ENCODE measurements at places on chromosomes 2 and 18. TPM values are rescaled to one million over a fixed set of nuclear protein-coding genes. Genes with fewer than 3 reads are reported as not detected.
A peak's percentile ranks its signal among the peaks of the same experiment; 100 is the strongest.

GRCh38 chr18:50697509-50697908 lies 122.3 kb downstream of the MRO start:
- no peak for DNase-seq

DNA sequence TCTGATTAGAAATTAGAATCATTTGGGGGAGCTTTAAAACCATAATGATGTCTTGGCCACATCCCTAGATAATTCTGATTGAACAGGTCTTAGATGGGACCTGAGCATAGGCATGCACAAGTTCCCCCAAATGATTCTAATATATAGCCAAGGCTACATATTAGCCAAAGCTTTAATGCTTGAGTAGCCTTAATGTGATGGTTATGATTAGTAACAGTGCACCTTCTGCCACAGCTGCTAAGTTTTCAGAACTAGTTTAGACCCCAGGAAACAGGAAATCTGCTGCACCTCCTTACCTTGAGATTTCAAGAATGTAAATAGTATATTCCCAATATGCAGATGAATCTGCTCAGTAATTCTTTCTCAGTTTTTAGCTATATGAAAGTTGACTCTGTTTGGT lies 119.8 kb downstream of the PTPN4 start:
- no peak for DNase-seq

DNA sequence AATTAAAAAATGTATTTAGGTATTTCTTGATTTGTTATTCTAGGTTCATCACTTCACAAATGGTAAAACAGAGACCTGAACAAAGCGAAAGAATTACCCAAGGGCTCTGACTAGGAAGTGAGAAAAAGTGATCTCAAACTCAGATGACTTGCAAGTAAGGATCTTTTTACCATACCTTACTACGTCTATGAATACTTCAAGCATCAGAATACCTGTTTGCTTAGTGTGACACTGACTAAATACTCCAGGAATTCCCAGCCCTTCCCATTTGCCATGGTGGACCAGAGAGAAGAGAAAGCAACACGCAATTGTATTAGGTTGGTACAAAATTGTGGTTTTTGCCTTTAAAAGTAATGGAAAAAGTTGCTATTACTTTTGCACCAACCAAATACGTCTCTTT lies 35.8 kb upstream of the FIGN start:
- peak; percentile 52 for DNase-seq

- DNase-seq: no peak
Observed at GRCh38 chr18:55224086-55224625, 264.9 kb upstream of the CCDC68 start.

- DNase-seq: no peak
Observed at GRCh38 chr2:240586919-240587800, 626 bp downstream of the CAPN10 start.

- no peak for DNase-seq
Observed at GRCh38 chr18:29892960-29893558, 1149.5 kb downstream of the DSC3 start.

DNA sequence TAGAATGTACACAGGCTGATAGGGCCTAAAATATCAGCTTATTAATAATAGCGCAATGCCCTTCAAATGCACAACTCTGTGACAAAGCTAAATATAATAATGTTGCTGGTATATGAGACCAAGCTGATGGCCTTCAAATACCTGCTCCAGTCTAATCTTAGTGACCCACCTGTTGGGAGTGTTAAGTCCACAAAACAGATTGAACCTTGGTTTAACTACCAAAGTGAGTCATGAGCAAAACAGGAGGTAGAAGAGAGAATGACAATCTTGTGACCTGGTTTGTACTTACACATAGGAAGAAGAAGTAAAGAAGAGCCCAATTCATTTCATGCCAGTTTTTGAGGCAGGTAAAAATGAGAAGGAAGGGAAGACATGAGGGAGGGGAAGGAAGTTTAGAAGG lies 295.0 kb downstream of the NR4A2 start:
- DNase-seq: no peak

- no peak for DNase-seq
Observed at GRCh38 chr2:9106338-9107167, 100.1 kb upstream of the ASAP2 start.

DNA sequence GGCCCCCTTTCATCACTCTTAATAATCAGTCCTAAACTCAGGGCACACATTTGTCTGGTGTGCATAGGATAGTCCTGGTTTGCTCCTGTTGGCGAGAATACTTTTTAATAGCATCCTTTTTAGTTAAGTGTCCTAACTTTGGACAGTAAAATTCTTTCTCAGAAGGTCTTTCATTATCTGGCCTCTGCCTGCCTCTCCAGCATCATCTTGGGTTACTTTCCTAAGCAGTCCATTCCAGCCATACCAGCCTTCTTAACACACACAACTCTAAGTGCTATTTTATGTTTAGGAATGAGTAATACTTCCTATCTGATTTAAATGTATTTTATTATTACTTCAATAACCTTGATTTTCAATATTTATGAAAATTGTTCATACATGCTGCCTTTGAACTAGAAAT lies 151.0 kb downstream of the ACOXL start:
- no peak for DNase-seq

DNA sequence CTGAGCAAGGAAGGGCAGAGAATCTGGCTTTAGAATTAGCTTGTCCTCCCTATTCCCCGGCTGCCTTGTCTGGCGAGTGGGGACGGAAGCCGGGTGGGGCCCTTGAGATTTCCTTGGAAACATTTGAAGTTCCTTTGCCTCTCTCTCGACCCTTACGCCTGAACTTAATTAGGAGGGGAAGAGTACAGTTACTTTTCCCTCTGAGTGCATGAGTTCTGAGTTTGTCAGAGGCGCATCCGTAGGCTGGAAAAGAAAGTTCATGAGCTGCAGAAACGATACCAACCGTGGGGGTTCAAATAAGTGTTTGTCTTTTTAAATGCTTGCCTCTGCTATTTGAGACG lies 468 bp downstream of the PIKFYVE start:
- no peak for DNase-seq

DNA sequence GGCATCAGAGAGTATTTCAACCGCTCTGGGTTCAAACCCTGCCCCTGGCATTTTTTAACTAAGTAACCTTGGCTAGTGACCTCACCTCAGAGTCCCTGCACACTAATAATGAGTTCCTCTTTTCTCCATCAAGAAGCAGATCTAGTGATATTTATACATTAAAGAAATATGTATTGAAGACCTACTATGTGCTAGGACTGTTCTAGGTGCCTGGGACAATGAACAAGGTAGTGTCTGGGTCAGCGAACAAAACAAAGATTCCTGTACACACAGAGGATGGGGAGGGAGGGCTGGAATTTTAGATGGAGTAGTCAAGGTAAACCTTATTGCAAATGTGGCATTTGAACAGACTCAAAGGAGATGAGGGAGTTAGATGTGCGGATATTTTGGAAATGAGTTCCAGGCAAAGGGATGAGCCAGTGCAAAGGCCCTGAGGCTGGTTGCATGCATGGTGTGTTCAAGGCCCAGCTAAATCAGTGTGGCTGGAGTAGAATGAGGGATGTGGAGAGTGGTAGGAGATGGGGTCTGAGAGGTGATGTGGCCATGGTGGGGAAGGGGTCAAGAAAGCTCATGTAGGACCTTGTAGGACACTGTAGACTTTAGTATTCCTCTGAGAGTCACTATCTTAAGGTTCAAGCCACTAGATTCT lies 57.6 kb upstream of the FZD7 start:
- DNase-seq: no peak

Gene TTN
- polyA plus RNA-seq: not detected

Gene NRP2
- 187 TPM for polyA plus RNA-seq

Gene MARCHF4
- polyA plus RNA-seq: 10.1 TPM

Gene NTSR2
- polyA plus RNA-seq: not detected

Gene LYG1
- 2.9 TPM for polyA plus RNA-seq

Gene CACNB4
- 0.29 TPM for polyA plus RNA-seq

Gene FAHD2B
- 11.6 TPM for polyA plus RNA-seq

Gene IL37
- polyA plus RNA-seq: not detected

Measured in A549 (cell line).